Kidney (tissue), 22 donors: ENCODE measurements at places on chromosomes 2 and 18. TPM values are rescaled to one million over a fixed set of nuclear protein-coding genes. Genes with fewer than 3 reads are reported as not detected.

- H3K27ac ChIP-seq: no peak overlapping the region
- no peaks in the 10 kb centered on the region for H3K36me3 ChIP-seq
- no peaks in the 10 kb centered on the region for H3K27me3 ChIP-seq
- no peaks in the 10 kb centered on the region for H3K4me1 ChIP-seq
- H3K4me3 ChIP-seq: no peak overlapping the region
- no peak for DNase-seq
Observed at GRCh38 chr2:192000196-192000980, 153.5 kb upstream of the CAVIN2 start.

DNA sequence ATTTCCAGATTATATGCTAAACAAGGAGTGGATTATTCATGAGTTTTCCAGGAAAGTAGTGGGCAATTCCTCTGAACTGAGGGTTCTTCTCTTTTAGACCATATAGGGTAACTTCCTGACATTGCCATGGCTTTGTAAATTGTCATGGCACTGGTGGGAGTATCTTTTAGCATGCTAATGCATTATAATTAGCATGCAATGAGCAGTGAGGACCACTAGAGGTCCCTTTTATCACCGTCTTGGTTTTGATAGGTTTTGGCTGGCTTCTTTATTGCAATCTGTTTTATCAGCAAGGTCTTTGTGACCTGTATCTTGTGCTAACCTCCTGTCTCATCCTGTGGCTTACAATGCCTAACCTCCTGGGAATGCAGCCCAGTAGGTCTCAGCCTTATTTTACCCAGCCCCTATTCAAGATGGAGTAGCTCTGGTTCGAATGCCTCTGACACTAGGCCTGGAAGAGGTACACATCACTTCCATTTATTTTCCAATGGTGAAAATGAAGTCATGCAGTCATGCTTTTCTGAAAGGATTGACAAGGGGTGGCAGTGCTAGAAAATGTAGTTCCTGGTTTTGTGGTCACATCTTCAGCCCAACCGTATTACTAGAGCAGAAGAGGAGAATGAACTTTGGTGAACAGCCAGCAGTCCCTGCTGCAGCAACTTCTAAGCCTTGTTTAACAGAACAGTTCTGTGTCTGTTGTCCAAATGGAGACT is 26.6 kb upstream of the ITGA4 start:
- no peaks in the 10 kb centered on the region for H3K4me1 ChIP-seq
- H3K27me3 ChIP-seq: no peaks in the 10 kb centered on the region
- no peaks in the 10 kb centered on the region for H3K36me3 ChIP-seq
- H3K4me3 ChIP-seq: no peak overlapping the region
- no peak for DNase-seq

DNA sequence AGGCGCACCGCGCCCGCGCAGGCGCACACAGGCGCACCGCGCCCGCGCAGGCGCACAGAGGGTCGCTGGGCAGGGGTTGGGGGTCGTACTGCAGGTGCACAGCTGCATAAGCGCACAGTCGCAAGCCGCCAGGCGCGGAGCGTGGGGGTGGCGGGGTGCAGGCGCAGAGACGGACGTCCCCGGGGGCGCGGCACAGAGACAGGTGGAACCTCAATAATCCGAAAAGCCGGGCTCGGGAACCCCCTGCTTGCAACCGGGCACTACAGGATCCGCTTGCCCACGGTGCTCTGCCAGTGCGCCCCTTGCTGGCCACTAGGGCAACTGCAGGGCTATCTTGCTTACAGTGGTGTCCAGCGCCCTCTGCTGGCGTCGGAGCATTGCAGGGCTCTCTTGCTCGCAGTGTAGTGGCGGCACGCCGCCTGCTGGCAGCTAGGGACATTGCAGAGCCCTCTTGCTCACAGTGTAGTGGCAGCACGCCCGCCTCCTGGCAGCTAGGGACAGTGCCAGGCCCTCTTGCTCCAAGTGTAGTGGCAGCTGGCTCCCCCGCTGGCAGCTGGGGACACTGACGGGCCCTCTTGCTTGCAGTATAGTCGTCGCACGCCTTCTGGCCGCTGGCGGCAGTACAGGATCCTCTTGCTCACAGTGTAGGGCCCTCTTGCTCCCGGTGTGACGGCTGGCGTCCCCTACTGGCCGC is 34.9 kb downstream of the FAM110C start:
- H3K36me3 ChIP-seq: no peaks in the 10 kb centered on the region
- DNase-seq: peak; percentile 35
- H3K4me3 ChIP-seq: no peak overlapping the region
- no peaks in the 10 kb centered on the region for H3K27me3 ChIP-seq
- no peaks in the 10 kb centered on the region for H3K4me1 ChIP-seq

GRCh38 chr2:48332286-48332685 is 197.7 kb upstream of the STON1 start:
- DNase-seq: no peak
- no peaks in the 10 kb centered on the region for H3K27me3 ChIP-seq
- no peak overlapping the region for H3K27ac ChIP-seq
- no peak overlapping the region for H3K4me3 ChIP-seq

Gene MARCO
- 4.6 TPM for total RNA-seq

- H3K27me3 ChIP-seq: no peaks in the 10 kb centered on the region
- no peak for DNase-seq
- H3K4me1 ChIP-seq: no peaks in the 10 kb centered on the region
- no peaks in the 10 kb centered on the region for H3K36me3 ChIP-seq
Observed at GRCh38 chr18:24227977-24228666, 89.3 kb downstream of the CABYR start.

- peaks cover 12% of the 10 kb centered on the region for H3K4me1 ChIP-seq
- no peak for DNase-seq
- H3K4me3 ChIP-seq: no peak overlapping the region
- H3K27ac ChIP-seq: no peak overlapping the region
Observed at GRCh38 chr18:57974585-57975265, 69.3 kb upstream of the NEDD4L start.

DNA sequence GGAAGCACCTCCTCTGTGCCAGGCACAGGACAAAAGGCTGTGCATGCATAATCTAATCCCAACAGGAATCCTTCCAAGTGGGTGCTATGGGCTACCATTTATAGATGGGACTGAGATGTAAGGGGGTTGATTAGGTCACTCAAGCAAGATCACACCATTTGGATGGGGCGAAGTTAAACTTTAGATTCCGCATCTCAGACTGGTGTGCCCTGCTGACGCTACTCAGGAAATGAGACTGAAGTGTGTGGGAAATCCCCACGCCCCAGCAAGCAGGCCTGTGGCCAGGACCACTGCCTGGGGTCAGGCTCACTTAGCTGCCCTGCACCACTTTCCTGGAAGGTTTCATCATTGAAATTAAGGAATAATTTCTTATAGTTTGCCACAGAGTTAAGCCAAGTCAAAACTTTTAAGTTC is 70.5 kb upstream of the PPP1CB start:
- H3K27ac ChIP-seq: no peak overlapping the region
- H3K36me3 ChIP-seq: no peaks in the 10 kb centered on the region
- H3K27me3 ChIP-seq: no peaks in the 10 kb centered on the region
- H3K4me1 ChIP-seq: no peaks in the 10 kb centered on the region
- H3K4me3 ChIP-seq: no peak overlapping the region
- DNase-seq: peak; percentile 86

GRCh38 chr18:79640064-79640672 is 39.4 kb upstream of the CTDP1 start:
- DNase-seq: no peak
- H3K27ac ChIP-seq: no peak overlapping the region
- no peaks in the 10 kb centered on the region for H3K4me1 ChIP-seq
